ENCODE measurements at places on chromosomes 6 and 20.

DNA sequence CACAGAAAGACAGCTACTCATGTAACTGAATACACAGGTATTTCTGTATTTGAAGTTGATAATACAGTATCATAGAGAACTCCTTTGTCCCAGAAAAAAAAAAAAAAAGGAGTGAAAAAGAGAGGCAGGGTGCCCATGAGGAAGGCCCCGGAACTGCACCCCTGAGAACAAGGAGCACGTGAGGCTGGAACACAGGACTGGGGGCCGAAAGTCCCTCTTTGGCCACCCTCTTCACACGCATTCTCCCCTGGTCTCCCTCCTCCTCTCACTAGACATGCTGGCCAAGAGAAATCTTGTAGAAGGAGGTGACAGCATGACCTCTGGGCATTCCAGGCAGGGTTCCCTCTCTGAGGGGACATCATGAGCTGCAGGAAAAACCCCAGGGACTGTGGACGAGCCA lies 62.7 kb upstream of the TRAF3IP2 start:
- no peak for DNase-seq

DNA sequence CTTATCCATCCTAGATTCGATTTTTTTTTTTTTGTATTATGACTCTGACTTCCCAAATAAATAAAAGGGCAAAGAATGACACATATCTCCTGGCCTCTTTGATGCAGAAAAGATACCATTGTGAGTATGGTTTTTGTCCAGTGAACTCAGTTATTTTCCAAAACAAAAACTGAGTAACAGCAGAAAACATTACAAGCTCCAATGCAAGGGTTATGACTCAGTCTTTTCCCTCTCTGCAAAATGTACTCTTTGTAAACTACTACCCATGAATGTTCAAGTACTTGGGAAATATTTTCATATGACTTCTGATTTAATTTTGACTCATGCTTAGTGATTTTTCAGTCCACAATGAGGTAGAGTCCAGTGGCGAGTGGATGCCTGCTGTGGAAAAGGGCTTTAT lies 355.3 kb downstream of the RNF144B start:
- DNase-seq: no peak

DNA sequence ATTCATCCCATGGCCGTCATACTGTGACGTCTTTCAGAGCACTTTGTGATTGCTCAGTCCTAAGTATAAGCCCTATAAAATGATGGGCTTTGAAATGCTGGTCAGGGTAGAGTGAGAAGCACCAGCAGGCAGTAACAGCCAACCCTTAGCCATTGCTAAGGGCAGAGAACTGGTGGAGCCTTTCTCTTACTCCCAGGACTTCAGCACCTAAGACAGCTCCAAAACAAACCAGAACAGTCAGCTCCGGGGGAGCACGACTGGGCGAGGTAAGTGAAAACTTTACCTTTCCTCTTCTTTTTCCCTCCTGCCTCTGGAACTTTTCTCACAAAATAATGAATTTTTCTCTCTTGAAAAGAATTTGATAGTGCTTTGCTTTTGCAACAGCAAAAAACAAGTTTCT lies at the start of gene VIP:
Gene VIP, plus strand, starts transcription at position 104 of the 400 bp plus-strand sequence. CDS start 1,381 bp downstream, outside the sequence.
- DNase-seq: no peak

DNA sequence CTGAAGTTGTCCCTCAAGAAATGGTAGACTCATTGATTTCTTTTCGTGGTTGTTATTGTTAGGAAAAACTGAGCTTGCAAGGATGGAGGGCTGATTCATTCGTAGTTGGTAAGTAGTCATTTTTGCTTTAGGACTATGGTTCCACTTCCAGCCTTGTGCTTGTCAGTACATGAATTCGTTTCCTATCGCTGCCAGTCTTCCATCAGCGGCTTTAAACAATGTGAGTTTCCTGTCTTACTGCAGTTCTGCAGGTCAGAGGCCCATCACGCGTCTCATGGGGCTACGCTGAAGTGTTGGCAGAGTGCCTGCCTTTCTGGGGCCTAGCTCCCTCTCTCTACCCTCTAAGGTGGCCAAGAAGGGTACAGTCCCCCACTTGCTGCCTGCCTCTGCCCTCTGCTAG lies 11.4 kb upstream of the MDFI start:
- peak; percentile 22 for DNase-seq

DNA sequence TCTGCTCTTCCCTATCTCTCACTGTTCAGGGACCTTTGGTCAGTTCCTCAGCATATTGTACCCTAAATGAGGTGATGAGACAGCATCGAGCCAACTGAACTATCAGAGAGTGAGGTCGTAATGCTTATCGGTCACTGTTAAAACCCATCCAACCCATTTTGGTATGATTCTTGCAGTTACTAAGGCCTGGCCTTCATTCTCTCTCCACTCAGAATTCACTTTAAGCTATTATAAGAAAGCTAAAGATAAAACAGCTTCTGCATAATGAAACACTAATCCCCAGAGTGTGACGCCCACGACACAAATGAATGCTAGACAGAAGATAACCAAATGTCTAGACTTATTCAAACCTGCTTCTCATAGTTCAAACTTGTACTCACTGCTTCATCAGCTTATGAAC lies 175.8 kb downstream of the GMPR start:
- no peak for DNase-seq

DNA sequence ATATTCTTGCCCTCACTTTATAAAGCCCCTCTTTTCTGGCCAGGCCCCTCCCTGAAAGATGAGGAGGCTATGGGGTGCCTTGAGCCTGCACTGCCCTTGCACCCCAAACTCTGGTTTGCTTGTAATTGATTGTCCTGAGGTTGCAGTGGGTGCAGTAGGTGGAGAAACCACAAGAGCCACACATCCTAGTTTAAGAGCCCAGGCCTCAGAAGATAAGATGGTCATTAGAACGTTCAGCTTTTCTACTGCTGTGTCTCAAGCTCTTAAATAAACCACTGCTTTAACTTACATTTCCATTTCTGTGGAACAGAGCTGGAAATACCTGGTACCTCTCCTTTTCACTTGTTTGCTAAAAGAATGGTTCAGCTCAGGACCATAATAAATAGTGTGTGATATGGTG lies 9.0 kb downstream of the MRAP2 start:
- DNase-seq: no peak

DNA sequence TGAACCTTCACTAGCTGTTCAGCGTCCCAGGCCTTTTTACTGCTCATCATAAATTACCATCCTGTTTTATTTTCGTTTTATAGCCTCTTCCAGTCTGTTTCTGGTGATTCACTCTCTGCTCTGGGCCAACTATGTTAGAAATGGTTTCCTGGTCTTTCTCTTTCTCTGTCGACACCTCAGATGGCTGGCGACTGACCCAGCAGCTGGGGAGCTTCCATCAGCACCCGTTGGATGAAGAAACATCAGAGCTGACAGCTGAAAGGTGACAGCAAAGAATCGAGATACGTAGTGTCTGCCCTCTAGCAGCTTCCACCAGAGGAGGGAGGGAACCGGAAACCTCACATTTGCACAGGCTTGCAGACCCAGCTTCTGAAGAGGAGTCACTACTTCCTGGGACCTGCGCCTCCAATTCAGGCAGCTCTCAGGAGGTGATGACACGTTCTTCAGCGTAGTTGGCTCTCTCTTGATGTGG lies 82.9 kb upstream of the MLN start:
- DNase-seq: no peak

GRCh38 chr6:122790028-122790422 lies 967 bp downstream of the SMPDL3A start:
- peak; percentile 74 for DNase-seq

GRCh38 chr6:134058622-134059366 lies 6.4 kb upstream of the SLC2A12 start:
- no peak for DNase-seq

DNA sequence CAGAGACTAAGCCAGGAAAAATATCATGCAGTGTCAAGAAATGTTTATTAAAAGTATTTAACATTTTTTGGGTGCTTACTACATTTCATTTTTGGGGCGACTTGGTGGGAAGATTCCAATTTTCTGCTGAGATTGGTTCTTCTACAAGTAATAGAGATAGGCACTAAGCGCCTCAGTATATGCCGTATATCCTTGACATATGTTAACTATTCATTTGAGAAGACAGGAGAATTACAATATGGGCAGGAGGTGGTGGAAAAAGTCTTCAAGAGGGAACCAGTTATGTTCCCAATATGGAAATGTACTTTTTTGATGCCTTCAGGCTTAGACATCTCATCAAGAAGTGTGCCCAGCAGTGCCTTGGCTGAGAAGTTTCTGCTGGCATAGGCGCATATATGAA lies 6.5 kb downstream of the CTNNBL1 start:
- DNase-seq: no peak

DNA sequence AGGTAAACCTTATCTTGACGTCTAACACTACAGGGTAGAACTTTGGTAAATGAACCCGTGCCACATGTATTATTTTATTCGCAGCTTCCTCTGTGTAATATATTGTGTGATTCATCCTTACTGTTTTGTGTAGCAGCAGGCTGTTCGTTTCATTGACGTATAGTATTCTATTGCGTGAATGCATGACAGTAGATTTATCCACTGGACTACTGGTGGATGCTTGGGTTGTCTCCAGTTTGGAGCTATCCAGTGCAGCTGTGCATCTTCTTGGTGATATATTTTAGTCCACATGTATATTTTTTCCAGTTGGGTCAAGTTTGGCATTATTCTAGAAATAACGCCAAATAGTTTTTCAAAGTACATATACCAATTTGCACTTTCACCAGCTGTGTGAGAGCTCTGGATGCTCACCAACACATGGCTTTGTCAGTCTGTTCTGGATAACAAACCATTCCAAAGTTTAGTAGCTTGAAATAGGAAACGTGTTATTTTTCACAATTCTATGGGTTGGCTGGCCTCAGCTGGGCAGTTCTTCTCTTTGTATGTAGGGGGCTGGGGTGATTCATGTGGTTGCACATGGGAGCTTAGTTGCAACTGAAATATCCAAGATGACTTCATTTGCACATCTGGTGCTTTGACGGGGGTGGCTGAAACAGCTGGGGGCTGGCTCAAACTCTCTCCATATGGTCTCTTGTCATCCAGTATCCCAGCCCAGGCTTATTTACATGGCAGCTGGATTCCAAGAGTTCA lies 9.3 kb downstream of the ECT2L start:
- DNase-seq: no peak

All from NCI-H345 (cell line).